Activated CD8-positive, alpha-beta memory T cell treated with anti-CD3 and anti-CD28 coated beads for 1 hour (primary cell): ENCODE measurements at places on chromosomes 4 and X.

GRCh38 chr4:163332526-163333406, at the start of gene NPY1R:
NPY1R (minus strand) TSS chr4:163332596; CDS start chr4:163326554, 6,042 bp downstream.
- DNase-seq = no peak

DNA sequence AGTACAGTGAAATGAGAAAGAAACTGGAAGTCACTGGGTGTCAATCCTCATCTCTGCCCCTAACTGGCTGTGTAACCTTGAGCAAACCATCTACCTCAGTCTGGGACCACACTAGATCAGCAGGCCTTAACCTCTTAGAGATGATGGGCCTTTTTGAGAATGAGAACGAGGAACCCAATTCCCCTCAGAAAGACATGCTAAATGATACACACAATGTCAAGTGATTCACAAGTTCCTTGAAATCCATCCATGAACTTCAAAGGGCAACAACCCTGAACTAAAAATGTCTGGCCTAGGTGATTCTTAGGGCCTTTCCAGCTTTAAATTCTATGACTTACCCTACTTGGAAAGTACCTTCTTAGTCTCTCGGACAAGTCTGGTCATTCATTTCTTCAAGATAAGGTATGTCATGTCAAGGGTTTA, 47.4 kb downstream of the ACSL4 start:
- DNase-seq = no peak

GRCh38 chr4:2364654-2365053, 53.8 kb downstream of the ZFYVE28 start:
- DNase-seq = peak; percentile 41

DNA sequence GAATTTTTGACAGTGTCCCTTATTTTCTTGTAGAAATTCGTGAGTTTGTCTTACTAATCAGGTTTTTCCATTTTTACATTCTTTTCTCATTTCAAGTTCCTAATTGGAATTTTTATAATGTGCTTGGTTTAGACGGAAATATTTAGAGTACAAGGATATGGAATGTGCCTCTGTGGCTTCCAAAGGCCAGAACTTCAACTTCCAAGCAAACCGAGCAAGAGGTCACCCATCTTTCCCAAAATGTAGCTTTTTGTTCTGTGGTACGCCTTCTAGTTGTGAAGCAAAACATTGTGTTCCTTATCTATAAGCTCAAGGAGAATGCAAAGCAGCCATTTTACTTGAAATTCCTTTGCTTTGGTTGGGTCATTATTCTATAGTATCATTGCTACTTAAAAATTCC, 212.8 kb upstream of the PACRGL start:
- no peak for DNase-seq

- no peak for DNase-seq
Observed at GRCh38 chrX:118742176-118742575, 14.8 kb downstream of the IL13RA1 start.

- DNase-seq = no peak
Observed at GRCh38 chr4:74724979-74725378, 69.3 kb downstream of the BTC start.

DNA sequence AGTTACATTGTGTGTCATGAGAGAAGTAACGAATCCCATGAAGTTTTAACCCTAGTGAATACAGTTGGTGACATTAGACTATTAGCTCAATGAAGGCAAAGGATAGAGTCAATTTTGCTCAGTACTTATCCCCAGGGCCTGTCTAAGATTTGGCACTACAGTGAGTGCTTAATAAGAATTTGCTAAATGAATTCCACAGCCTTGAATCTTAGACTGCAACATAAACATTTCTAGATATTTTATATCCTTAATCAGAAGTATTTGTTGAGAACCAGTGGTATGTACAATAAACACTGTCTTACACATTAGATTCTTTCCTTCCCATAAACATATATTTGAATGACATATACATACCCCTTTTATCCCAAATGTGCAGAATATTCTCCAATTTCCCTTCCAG, 223.0 kb downstream of the NSUN7 start:
- no peak for DNase-seq

DNA sequence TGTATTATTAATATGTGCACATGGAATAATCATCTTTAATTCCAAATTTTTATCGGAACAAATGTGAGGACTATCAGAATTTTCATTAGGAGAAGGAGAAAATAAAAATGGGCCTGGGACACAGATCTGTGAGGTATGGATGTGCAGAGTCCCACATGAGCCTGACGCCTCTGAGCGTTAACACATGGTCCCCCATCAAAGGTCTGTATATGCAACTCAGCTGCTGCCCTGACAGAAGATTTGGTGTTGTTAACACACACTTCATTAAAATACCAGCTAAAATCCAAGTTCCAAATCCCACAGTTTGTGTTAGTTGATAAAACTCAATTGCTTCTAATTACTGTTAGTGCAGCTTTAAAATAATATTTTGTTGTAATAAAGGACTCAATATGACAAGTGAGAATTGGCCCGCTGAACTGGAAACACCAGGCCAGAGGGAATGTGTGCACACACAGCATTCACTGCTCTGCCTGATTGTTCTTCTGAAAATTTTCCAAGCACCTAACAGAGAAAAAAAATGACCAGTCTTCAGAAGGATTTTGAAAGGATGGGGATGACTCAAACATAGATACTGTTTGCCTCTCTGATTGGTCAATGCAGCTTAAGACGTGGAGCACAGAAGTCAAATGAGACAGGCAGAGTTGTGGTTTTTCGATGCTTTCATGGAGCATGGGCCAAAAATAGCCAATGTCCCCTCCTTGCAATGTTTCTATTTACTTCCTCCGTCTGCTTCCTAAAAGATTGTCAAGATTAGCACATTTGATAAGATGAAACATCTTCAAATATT, 266.6 kb downstream of the NKX6-1 start:
- no peak for DNase-seq

- DNase-seq = no peak
Observed at GRCh38 chr4:7747062-7747385, 192.6 kb downstream of the AFAP1 start.
